ENCODE measurements at places on chromosomes 16 and 17. TPM values are rescaled to one million over a fixed set of nuclear protein-coding genes. Genes with fewer than 3 reads are reported as not detected.

The CES5A gene
- total RNA-seq: 0.16 TPM

GRCh38 chr16:56848029-56848936, 16.7 kb upstream of the SLC12A3 start:
- H3K36me3 ChIP-seq: peaks cover 16% of the 10 kb centered on the region
- DNase-seq: no peak
- no peak overlapping the region for H3K27ac ChIP-seq
- peaks cover 6% of the 10 kb centered on the region for H3K4me1 ChIP-seq
- no peaks in the 10 kb centered on the region for H3K27me3 ChIP-seq

DNA sequence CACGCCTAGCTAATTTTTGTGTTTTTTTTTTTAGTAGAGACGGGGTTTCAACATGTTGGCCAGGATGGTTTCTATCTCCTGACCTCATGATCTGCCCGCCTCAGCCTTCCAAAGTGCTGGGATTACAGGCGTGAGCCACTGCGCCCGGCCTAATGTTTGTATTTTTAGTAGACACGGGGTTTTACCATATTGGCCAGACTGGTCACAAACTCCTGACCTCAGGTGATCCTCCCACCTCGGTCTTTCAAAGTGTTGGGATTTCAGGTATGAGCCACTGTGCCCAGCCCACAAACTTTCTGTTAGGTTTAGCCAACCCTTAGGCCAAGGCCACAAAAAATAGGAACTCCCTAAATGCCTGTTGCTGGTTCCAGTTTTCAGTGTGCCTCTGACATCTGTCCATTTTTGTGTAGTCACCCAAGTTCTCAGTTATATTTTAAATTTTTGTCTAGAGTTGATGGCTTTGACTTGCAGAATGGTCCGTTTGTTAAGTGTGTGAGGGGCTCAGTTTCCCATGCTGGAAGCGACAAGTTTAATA, 12.7 kb downstream of the CCL16 start:
- no peak overlapping the region for H3K4me3 ChIP-seq
- no peaks in the 10 kb centered on the region for H3K27me3 ChIP-seq
- H3K27ac ChIP-seq: no peak overlapping the region
- peaks cover 4% of the 10 kb centered on the region for H3K4me1 ChIP-seq
- H3K36me3 ChIP-seq: no peaks in the 10 kb centered on the region

- no peaks in the 10 kb centered on the region for H3K4me1 ChIP-seq
- H3K4me3 ChIP-seq: no peak overlapping the region
- no peaks in the 10 kb centered on the region for H3K27me3 ChIP-seq
- no peak overlapping the region for H3K27ac ChIP-seq
These were observed 17.5 kb upstream of the TNFRSF13B start for GRCh38 chr17:16989230-16989952.

The ASPSCR1 gene
- total RNA-seq: 37.0 TPM

The CA5A gene
- total RNA-seq: not detected

The FOXC2 gene
- total RNA-seq: 0.16 TPM

DNA sequence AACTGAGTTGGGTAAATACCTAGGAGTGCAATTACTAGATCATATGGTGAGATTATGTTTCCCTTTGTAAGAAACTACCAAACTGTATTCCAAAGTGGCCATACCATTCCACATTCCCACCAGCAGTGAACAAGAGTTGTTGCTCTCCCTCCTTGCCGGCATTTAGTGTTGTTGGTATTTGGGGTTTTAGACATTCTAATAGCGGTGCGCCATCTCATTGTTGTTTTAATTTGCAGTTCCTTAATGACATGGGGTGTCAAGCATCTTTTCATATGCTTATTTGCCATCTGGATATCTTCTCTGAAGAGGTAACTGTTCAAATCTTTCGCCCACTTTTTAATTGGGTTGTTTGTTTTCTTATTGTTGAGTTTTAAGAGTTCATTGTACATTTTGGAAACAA, 164.2 kb upstream of the LHX1 start:
- peaks cover 12% of the 10 kb centered on the region for H3K27me3 ChIP-seq
- H3K36me3 ChIP-seq: no peaks in the 10 kb centered on the region
- H3K4me1 ChIP-seq: no peaks in the 10 kb centered on the region
- no peak for DNase-seq

DNA sequence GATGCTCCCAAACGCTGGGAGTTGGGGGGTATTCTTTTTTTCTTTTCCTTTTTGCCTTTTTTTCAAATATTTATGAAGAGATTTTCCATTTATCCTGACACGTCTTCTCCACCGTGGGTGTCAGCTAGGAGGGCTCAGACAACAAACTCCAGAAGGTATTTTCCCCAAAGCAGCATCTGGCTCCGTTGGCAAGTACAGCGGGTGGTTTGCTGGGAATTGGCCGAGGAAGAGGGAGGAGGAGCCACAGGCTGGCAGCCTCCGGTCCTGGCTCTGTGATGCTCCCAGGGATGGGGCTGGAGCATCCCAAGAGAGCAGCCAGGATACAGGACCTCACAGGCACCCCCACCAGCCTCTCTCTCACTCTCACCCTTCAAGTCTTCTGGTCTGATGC, 10.9 kb upstream of the CACNG4 start:
- H3K36me3 ChIP-seq: no peaks in the 10 kb centered on the region
- no peak overlapping the region for H3K27ac ChIP-seq
- no peaks in the 10 kb centered on the region for H3K27me3 ChIP-seq
- H3K4me3 ChIP-seq: no peak overlapping the region
- no peak for DNase-seq
- peaks cover 4% of the 10 kb centered on the region for H3K4me1 ChIP-seq

DNA sequence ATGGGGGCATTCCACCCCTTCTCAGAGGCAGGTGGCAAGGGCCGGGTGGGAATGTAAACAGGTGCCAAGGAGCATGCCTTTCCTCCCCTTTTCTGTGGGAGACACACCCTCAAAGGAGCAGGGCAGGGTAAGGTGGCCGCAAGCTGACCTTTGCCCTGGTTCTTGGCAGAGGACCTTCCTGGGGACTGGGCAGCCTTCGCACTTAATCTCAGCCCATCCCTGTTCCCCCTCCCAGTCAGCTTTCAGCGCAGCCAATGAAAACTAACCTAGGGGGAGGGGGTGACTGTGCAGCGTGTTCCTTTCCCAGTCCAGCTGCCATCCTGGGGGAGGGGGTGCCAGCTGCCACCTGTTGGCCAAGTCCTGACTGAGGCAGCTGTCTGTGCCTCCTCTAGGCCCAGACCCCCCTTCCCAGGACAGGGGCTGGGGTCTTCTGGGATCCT, 2.8 kb downstream of the TRAF4 start:
- no peaks in the 10 kb centered on the region for H3K27me3 ChIP-seq
- H3K36me3 ChIP-seq: peaks cover 59% of the 10 kb centered on the region
- DNase-seq: peak; percentile 72
- peaks cover 12% of the 10 kb centered on the region for H3K4me1 ChIP-seq
- H3K4me3 ChIP-seq: peak overlapping the region; percentile 99

The ENO3 gene
- 34.1 TPM for total RNA-seq

The FAM20A gene
- 58.7 TPM for total RNA-seq

- H3K36me3 ChIP-seq: no peaks in the 10 kb centered on the region
- H3K27ac ChIP-seq: peak overlapping the region; percentile 73
- H3K4me3 ChIP-seq: no peak overlapping the region
- H3K4me1 ChIP-seq: peaks cover 8% of the 10 kb centered on the region
- H3K27me3 ChIP-seq: no peaks in the 10 kb centered on the region
These were observed 175.7 kb upstream of the GSE1 start for GRCh38 chr16:85437166-85438052.

DNA sequence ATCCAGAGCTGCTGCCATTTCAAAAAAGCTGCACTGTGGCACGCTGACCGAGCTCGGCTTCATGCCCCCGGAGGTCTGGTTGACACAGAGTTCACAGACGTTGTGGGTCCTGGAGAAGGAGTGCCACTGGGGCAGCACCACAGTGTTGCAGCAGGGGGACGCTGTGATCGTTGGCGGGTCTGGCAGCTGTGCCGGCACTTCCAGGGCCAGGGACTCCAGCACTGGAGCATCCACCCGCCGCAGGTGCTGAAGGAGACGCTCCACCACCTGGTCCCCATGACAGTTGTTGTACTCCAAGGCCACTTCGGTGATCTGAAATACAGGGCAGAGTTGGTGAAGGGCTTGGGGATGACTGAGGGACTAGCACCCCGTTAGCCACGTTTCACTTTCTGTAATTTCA, 23.5 kb downstream of the SNN start:
- peaks cover 65% of the 10 kb centered on the region for H3K36me3 ChIP-seq
- DNase-seq: no peak
- H3K4me1 ChIP-seq: no peaks in the 10 kb centered on the region
- H3K27me3 ChIP-seq: no peaks in the 10 kb centered on the region

- peaks cover 13% of the 10 kb centered on the region for H3K27me3 ChIP-seq
- no peaks in the 10 kb centered on the region for H3K4me1 ChIP-seq
- H3K36me3 ChIP-seq: no peaks in the 10 kb centered on the region
These were observed 136.0 kb upstream of the NOG start for GRCh38 chr17:56457501-56457900.

DNA sequence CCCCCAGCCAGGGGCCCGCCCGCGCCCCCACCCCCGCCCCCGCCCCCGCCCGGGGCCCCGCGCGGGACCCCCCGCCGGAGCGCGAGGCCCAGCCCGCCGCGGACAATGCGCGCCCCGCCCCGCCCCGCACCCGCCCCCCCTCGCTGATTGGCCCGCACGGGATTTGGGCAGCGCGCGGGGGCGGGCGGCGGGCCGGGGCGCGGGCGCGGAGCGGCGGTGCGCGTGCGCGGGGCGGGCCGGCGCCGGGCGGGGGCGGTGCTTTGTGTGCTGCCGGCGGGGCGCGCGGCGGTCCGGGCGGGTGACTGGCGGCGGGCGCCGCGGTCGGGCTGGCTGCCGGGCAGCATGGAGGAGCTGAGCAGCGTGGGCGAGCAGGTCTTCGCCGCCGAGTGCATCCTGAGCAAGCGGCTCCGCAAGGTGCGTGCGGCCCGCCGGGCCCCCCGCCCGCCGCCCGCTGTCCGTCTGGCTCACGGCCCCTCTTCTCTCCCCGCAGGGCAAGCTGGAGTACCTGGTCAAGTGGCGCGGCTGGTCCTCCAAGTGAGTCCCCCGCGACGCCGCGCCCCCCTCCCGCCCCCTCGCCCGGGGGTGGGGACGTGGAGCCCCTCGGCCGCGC, at the start of gene CBX2:
CBX2 (plus strand) TSS at position 255 of the 610 bp plus-strand sequence; CDS start at position 343, 88 bp downstream.
- H3K27ac ChIP-seq: peak within 1 kb of the TSS; percentile 90
- H3K36me3 ChIP-seq: peaks cover 21% of the 10 kb centered on the region
- peak within 1 kb of the TSS; percentile 87 for H3K4me3 ChIP-seq
- no peaks in the 10 kb centered on the region for H3K27me3 ChIP-seq
- H3K4me1 ChIP-seq: peaks cover 13% of the 10 kb centered on the region
- peak; percentile 96 for DNase-seq

The CACNA1H gene
- total RNA-seq: 45.0 TPM

GRCh38 chr17:75348386-75349012, 57.0 kb downstream of the GRB2 start:
- H3K4me1 ChIP-seq: peaks cover 9% of the 10 kb centered on the region
- no peak overlapping the region for H3K27ac ChIP-seq
- DNase-seq: no peak
- no peak overlapping the region for H3K4me3 ChIP-seq
- H3K36me3 ChIP-seq: peaks cover 7% of the 10 kb centered on the region

GRCh38 chr17:2369551-2370210, 31.2 kb downstream of the MNT start:
- no peaks in the 10 kb centered on the region for H3K27me3 ChIP-seq
- peak; percentile 89 for DNase-seq
- peaks cover 11% of the 10 kb centered on the region for H3K36me3 ChIP-seq
- no peaks in the 10 kb centered on the region for H3K4me1 ChIP-seq
- no peak overlapping the region for H3K4me3 ChIP-seq

- H3K4me1 ChIP-seq: no peaks in the 10 kb centered on the region
- no peaks in the 10 kb centered on the region for H3K27me3 ChIP-seq
These were observed 10.7 kb downstream of the CHST4 start for GRCh38 chr16:71536752-71537499.

- peaks cover 53% of the 10 kb centered on the region for H3K36me3 ChIP-seq
- no peaks in the 10 kb centered on the region for H3K27me3 ChIP-seq
- peaks cover 6% of the 10 kb centered on the region for H3K4me1 ChIP-seq
- peak; percentile 90 for DNase-seq
These were observed 13.6 kb downstream of the G6PC3 start for GRCh38 chr17:44084131-44084538.

GRCh38 chr16:19523184-19523558, 571 bp upstream of the CCP110 start:
- no peaks in the 10 kb centered on the region for H3K27me3 ChIP-seq
- no peaks in the 10 kb centered on the region for H3K4me1 ChIP-seq
- peak overlapping the region; percentile 93 for H3K4me3 ChIP-seq
- no peak overlapping the region for H3K27ac ChIP-seq

The HP gene
- 6.8 TPM for total RNA-seq

The KRT33B gene
- not detected for total RNA-seq

DNA sequence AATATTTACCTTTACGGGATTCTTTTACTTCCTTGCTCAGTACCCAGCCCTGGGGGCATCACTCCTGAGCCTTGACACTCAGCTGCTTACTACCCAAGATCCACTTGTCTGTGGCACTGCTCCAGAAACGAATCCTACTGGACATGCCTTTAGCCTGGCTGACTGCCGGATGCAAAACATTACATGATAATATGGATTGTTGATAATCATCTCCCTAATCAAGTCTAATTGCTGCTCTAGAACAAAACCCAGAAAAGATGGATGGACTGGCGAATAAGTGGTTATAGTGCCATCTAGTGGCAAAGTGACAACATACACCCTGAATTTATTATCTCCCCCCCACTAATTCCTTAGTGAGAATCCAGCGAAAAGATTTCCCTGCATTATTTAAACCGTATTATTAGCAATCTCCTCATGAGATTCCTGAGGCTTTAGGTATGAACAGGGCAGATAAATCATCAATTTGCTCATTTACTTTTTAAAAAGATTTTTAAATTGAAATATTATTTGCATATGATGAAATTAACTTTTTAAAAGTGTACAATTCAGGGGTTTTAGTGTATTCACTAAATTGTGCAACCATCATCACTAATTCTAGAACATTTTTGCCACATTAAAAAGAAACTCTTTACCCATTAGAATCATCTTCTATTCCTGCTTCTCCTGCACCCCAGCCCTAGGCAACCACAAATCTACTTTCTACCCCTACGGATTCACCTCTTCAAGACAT, 61.6 kb downstream of the RGS9 start:
- no peak overlapping the region for H3K4me3 ChIP-seq
- no peaks in the 10 kb centered on the region for H3K27me3 ChIP-seq
- H3K36me3 ChIP-seq: no peaks in the 10 kb centered on the region
- DNase-seq: peak; percentile 70

The SPATA22 gene
- total RNA-seq: not detected

The TLCD3A gene
- total RNA-seq: 25.2 TPM

GRCh38 chr17:68452724-68453290, 4.5 kb downstream of the WIPI1 start:
- H3K27me3 ChIP-seq: no peaks in the 10 kb centered on the region
- no peak for DNase-seq
- H3K4me1 ChIP-seq: peaks cover 6% of the 10 kb centered on the region
- peaks cover 33% of the 10 kb centered on the region for H3K36me3 ChIP-seq

DNA sequence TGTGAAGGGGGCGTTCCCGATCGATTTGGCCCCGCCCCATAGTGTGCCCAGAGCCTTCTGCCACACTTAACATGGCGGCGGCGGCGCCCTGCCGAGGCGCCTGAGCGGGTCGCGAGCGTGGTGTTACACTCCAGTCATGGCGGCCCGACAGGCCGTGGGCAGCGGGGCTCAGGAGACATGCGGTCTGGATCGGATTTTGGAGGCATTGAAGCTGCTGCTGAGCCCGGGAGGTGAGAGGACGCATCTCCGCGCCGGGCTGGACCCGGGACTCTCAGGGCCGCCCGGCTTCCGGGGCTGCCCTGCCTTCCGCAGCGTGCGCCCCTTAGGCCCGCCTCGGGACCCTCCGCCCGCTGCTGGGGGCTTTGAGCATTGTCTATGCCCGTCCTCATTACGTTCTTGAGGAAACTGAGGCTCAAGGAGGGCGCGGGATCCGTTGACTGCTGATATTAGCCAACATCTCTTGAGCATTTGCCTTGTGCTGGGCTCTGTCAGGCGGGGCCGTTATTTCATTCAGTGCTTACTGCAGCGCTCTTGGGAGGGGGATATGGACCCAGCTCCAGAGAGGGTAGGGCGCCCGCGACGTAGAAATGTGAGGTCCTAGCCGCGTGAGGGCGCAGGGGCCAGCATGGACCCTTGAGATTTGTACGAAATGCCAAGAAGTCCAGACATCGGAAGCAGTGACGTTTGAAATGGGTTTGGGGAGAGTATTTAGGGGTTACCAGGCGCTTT, at the start of gene TANGO6:
TANGO6 (plus strand) TSS at position 50 of the 729 bp plus-strand sequence; CDS start at position 137, 87 bp downstream.
- no peaks in the 10 kb centered on the region for H3K36me3 ChIP-seq
- H3K27ac ChIP-seq: peak within 1 kb of the TSS; percentile 20
- no peaks in the 10 kb centered on the region for H3K27me3 ChIP-seq

All from endodermal cell (in vitro differentiated cells).